GM20000 (cell line): ENCODE measurements at places on chromosomes 2 and 18.

DNA sequence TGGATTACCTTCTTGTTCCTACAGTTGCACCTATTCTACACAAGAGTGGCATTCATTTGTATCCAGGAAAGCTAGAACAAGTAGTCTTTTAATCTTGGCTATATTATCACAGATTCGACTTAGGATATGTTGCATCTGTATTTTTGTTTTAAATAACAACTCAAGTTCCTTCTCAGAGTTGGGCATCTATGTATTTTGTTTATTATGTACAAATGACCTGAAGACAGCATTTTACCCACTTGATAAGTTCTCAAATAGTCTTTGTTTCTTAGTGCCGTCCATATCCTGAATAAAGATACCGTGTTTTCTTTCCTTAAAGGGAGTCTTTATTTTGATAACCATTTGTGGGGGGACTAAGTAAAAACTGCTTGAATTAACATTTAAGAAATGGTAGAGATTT, 2.9 kb downstream of the ITPRID2 start:
- DNase-seq, result no peak

GRCh38 chr18:38616306-38616705, 1050.7 kb upstream of the CELF4 start:
- no peak for DNase-seq

DNA sequence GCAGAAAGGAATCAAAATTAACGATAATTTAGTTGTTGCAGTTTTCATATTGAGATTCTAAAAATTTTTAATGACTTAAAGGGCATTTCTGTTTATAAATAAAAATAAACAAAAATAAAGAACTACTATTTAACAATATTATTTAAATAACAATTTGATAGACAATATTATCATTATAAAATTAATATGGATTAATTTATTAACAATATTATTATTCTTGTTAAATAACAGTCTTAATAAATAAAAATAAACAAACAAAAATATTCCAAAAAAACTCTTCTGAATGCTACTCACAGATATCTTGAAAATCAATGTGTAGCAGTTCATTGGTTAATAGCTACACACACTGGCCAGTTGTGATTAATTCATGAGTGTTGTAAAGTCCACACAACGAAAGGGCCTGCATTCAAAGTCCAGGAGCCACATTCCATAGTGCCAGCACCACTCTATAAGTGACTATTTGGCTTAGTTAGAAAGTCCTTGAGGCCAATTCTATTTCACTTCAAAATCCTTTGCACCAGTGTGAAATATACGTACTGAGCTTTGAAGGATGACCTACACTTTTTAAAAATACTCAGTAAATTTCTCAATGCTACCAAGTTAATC, 117.1 kb downstream of the ZNF521 start:
- DNase-seq, result no peak

- no peak for DNase-seq
Observed at GRCh38 chr2:199806179-199806578, 44.8 kb downstream of the FTCDNL1 start.

- DNase-seq, result peak; percentile 88
Observed at GRCh38 chr2:85584354-85584856, at the start of gene VAMP5. Gene VAMP5 (plus strand): TSS chr2:85584431. CDS start chr2:85584491, 60 bp downstream.

DNA sequence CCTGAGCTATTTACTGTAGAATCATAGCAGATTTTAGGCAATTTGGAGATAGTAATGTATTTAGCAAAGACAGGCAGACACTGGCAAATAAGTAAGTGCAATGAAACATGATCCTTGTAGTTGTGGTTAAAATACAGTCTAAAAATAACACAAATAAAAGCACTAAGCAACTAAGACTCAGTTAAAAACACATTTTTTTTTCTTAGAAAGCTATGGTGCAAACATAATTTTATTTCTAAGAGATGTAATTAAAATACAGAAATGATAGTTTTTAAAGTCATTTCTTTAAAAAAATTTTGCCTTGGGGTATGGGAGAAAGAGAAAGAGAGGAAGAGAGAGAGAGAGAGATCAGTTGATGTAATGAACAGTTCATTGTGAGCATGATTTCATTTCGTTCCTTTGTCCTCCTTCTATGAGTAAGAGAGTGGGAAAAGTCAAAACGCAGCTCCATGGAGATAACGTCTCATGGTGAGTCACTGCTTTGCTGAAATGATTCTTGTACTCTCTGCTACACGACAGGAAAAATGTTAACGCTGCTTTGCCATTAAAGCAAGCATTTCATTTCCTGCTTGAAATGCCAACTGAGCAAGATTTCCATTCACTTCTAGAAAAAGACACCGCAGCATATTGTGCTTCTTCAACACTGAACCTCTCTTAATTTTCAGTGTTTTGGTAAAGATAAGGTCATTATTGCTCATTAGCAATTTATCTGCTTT, 61.3 kb upstream of the PGAP1 start:
- DNase-seq, result no peak

GRCh38 chr2:191929288-191929687, 82.4 kb upstream of the CAVIN2 start:
- DNase-seq, result no peak

DNA sequence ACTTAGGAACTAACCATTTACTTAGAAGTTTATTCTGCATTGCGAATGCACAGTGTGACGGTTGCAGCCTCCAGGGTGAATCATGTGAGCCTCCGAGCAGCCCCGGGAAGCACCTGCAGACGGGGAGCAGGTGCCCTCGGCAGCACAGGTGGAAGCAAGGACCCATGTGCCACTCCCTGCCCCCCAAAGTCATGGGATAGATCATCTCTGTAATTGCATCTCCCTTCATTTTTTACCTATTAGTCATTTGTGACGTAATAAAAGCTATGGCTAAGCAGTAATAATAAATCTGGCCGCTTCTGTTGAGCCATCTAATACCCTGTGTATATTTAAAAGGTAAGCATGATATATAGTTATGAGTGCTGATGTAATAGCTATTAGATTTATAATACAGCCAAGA, 97.2 kb downstream of the PTGR3 start:
- no peak for DNase-seq

DNA sequence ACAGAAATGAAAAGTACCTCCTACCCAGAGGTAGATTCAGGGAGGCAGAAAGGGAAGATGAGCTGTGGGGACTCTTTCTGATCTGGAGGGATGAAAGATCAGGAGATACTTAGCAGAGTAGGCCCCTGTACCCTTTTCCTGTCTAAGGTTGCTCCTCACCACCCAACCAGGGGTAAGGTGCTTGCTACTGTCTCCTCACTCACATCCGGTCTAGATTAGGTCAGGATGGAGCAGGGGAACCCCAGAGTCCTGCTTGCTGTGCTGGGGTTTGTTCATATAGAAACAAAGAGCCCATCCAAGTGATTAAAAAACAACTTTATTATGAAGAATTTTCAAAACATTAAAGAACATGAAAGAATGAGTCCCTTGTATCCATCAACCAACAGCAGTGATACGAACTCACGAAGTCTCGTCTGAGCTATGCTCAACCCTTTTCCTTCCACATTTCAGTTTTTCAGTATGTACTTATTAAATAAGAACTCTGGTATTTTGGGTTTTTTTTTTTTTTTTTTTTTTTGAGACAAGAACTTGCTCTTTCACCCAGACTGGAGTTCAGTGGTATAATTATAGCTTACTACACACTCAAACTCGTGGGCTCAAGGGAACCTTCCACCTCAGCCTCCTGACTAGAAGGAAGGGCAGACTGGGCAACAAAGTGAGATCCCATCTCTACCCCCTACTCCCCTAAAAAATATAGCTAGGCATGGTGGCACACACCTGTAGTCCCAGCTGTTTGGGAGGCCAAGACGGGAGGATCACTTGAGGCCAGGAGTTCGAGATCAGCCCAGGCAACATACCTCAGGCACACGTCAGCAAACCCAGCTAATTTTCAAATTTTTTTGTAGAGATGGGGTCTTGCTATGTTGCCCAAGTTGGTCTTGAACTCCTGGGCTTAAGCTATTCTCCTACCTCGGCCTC, 28.5 kb upstream of the MCFD2 start:
- peak; percentile 74 for DNase-seq

DNA sequence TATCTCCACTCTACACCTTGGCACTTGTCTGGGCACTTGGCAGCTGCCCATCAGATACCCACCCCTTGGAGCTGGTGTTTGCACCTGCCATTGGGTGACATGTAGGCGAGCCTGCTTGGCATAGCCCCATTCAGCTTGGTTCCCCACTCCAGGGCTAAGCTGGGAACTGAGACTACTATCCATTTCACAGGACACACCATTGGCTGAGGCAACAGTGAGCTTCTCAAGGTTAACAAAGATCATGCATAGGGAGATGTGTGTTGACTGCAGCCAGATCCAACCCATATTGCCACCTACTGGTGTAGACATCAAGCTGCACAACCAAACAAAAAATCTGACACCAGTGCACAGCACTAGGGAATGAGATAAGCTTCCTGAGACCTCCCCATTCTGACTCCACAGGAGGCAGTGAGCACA, 1389.8 kb upstream of the TMEFF2 start:
- peak; percentile 23 for DNase-seq

- DNase-seq, result no peak
Observed at GRCh38 chr18:63895190-63895589, 7.7 kb downstream of the SERPINB2 start.

GRCh38 chr2:31109633-31110192, 28.5 kb downstream of the GALNT14 start:
- no peak for DNase-seq

- DNase-seq, result no peak
Observed at GRCh38 chr18:42131066-42131929, 176.3 kb downstream of the PIK3C3 start.

GRCh38 chr18:78675231-78675630, 304.4 kb upstream of the SALL3 start:
- DNase-seq, result no peak

DNA sequence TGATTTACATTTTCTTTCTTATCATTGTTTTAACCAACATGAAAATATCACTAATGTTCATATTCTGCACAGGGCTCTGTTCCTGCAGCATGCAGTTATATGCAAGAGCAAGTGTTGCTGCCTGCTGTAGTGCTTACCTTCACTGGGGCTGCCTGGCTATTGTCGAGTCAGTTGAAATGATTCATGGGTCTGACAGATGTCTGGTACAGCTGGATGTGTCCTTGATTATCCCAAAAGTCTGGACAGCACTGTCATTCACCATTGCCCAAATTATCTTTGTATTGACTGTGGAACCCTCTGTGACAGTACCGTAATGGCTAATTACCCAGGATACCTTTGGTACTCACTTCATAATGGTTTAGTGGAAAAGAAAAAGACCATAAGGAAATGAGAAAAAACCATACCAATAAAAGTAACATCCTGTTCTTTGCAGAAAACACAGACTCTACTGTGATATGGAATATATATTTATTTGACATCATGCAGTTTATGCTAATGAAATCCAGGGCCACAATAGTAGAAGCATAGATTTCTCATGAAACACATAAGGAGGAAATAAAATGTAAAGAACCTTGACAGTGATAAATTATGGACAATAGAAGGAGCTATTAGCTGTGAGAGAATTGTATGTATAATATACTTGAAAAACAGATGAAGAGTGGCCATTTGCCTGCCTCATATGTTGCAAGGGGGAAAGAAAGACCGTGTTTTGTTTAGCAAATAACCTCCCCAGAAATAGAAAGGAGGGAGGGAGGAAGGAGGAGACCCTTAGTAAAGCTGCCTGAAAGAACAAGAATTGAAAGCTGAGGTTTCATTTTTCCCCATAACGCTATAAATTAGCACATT, 249.8 kb upstream of the ATP5MC3 start:
- no peak for DNase-seq

- no peak for DNase-seq
Observed at GRCh38 chr2:226905718-226906117, 69.9 kb downstream of the RHBDD1 start.

- no peak for DNase-seq
Observed at GRCh38 chr18:39007031-39007902, 1441.7 kb upstream of the CELF4 start.

DNA sequence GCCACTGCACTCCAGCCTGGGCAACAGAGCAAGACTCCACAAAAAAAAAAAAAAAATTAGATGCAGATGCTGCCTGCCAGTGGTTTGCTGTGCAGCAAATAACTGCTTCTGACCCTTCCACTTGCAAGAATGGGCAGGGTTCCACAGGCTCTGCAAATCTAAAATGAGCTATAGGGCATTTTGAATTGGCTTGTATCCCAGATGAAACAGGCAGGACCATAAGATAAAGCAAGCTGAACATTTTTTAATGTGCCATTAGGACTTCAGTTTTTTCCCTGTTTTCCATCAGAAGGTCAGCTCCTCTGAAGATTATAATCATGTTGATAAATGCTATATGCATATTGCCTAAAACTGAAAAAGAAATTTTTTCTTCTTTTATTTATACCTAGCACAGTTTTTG, 15.7 kb upstream of the FZD7 start:
- no peak for DNase-seq

- no peak for DNase-seq
Observed at GRCh38 chr2:241597561-241597960, 39.0 kb downstream of the BOK start.

DNA sequence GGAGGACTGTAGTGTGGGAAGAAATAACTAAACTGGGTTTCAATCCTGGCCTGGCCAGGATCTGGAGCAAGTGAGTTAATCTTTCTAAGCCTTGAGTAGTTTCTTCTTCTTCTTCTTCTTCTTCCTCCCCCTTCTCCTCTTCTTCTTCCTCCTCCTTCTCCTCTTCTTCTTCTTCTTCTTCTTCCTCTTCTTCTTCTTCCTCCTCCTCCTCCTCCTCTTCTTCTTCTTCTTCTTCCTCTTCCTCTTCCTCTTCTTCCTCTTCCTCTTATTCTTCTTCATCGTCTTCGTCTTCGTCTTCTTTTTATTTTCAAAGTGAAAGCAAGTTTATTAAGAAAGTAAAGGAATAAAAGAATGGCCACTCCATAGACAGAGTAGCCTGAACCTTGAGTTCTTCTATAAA, 6.5 kb upstream of the IL1RN start:
- no peak for DNase-seq

GRCh38 chr2:70948337-70949003, 12.8 kb downstream of the ATP6V1B1 start:
- peak; percentile 83 for DNase-seq
